NCI-H345 (cell line): ENCODE measurements at places on chromosomes 6 and 20.

- no peak for DNase-seq
Observed at GRCh38 chr6:53815381-53816119, 20.7 kb downstream of the LRRC1 start.

GRCh38 chr6:157867155-157867559 is 44.1 kb downstream of the SNX9 start:
- DNase-seq: no peak

DNA sequence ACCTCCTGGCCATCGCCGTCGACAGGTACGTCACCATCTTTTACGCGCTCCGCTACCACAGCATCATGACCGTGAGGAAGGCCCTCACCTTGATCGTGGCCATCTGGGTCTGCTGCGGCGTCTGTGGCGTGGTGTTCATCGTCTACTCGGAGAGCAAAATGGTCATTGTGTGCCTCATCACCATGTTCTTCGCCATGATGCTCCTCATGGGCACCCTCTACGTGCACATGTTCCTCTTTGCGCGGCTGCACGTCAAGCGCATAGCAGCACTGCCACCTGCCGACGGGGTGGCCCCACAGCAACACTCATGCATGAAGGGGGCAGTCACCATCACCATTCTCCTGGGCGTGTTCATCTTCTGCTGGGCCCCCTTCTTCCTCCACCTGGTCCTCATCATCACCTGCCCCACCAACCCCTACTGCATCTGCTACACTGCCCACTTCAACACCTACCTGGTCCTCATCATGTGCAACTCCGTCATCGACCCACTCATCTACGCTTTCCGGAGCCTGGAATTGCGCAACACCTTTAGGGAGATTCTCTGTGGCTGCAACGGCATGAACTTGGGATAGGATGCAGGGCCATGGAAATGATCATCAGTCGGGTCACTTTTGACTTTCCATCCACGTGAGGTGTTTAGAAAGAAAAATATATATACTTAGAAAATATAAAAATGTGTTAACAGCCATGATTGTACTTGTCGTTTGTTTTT is 868 bp downstream of the MC3R start:
- no peak for DNase-seq

DNA sequence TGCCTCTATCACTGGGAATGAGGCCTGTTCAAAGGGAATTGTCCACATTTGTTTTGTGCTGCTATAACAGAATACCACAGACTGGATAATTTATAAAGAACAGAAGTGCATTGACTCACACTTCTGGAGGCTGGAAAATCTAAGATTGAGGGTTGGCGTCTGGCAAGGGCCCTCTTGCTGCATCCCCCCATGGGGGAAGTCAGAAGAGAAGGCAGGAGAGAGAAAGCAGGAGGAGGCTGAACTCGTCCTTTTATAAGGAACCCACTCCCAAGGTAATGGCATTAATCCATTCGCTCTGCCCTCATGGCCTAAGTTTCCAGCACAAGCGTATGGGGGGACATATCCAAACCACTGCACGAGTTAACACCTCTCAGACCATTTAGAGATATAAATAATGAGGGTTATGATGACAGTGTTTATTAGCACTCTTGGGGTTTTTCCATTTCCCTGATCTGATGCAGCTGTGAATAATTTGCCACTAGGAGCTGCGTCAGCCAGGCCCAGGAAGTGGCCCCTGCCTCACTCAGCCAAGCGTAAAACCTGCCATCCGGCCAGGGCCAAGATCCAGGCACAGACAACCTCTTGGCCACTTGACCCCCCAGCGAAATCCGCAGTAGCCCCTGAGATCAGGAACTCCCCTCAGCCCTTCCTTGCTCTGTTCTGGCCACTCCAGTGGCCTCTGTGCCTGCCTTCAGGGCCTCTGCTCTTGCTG is 14.2 kb upstream of the SLCO4A1 start:
- no peak for DNase-seq

DNA sequence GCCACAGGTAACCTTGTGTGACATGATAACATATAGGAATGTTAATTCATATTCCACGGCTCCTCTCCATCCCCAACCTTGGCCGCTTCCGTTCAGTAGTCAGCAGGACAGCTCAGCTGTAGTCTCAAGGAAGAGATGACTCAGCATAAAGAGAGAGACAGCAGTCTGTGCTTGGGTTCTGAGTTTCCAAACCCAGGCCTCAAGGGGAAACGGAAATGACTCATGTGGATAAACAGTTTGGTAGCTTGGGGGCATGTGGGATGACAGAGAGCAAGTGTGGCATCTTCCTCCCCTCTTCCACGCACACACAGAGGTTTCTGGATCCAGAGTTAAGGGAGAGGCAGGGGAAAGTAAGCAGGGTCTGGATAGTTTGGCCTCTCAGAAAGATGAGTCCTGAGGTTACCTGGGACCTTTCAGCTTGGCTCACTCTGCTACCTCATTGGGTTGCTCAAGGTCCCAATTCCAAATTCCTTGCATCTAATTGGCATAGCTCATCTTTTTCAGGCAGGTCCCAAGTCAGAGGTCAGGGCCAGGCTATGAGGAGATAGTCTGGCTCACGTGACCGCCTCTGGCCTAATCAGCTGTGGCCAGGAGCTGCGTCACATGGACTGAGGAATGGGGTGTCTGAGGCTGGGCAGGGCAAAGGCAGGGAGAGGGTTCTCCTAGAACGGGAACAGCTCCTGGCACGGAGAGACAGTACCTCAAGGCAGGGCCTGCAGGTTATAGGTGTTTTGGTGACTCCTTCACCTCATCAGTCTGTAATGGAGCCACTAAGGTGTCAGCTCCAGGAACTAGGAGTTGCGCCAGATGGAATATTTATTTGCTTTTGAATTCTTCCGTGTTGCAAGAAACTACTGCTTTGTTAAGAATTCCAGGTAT is 36.5 kb upstream of the MLN start:
- no peak for DNase-seq

GRCh38 chr6:150628908-150629307 is 29.2 kb downstream of the PLEKHG1 start:
- DNase-seq: no peak
